Activated CD4-positive, alpha-beta T cell treated with anti-CD3 and anti-CD28 coated beads, Interleukin-2, amount 10 ng/mL, durations not matched to agents 24 days and 14 days (primary cell): ENCODE measurements at places on chromosomes 5 and 9. TPM values are rescaled to one million over a fixed set of nuclear protein-coding genes. Genes with fewer than 3 reads are reported as not detected.
A peak's percentile ranks its signal among the peaks of the same experiment; 100 is the strongest.

CCNJL gene
- not detected in 2 replicates for total RNA-seq

- DNase-seq: no peak
These were observed 8.9 kb upstream of the ELOVL7 start for GRCh38 chr5:60852940-60853339.

SPINK7 gene
- not detected in 2 replicates for total RNA-seq

DNA sequence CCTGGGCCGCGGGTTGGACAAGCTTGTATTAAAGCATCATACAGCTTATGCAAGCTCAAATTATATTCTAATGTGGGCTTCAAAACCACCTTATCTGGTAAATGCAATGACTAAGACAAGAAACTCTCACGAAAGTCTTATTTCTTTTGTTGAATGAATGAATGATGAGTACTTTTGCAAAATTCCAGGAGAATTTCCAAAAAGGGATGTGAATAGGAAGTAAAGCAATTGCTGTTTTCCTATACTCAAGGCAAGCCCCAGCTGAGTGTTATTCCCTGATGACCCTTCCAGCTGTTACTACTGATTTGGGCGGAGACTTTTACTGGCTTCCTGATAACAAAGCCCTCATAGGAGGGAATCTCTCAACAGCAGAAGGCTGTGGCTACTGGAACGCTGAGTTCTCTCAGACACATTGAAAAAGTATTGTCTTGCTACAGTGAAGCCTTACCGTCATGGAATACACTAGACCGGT lies 162.8 kb downstream of the SREK1 start:
- DNase-seq: no peak

GRCh38 chr5:137635521-137635921 lies 100.4 kb downstream of the KLHL3 start:
- DNase-seq: peak; percentile 41

DNA sequence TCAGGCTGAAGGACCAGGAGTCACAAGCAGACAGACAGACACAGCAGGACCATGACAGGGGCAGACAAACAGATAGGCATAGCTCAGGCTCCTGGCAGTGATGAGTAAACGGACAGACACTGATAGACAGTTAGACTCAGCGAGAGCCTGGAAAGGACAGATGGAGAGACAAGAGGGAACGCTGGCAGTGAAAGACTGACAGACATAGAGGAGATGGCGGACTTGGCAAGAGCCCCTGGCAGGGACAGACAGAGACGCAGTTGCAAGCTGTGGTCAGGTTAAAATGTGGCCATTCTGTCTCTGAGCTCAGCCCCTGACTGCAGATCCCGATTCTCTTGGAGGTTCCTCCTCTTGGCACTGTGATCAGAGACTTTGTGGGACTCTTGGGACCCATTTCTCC lies 13.6 kb downstream of the CSF2 start:
- no peak for DNase-seq

DNA sequence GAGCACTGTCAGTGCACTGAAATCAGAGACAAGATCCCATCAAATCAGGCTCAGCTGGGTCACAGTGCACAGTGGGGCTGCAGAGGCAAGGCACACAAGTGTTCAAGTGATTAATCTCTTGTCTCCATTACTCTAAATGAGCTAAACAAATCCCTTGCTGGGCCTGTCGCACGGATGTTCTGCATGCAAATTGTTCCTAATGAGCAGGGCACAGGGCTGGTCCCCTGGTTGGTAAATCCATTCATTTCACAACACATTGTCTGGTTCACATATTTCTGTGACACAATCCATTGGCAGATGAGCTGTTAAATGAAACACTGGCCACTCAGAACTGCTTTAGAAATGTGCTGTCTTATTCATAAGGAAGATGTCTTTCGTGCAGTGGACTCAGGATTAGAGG lies 167.9 kb upstream of the BRINP1 start:
- no peak for DNase-seq

GRCh38 chr5:150286820-150287219 lies 2.8 kb downstream of the CAMK2A start:
- peak; percentile 60 for DNase-seq
